AML-193 (cell line): ENCODE measurements at places on chromosomes 11 and 22.
A peak's percentile ranks its signal among the peaks of the same experiment; 100 is the strongest.

DNA sequence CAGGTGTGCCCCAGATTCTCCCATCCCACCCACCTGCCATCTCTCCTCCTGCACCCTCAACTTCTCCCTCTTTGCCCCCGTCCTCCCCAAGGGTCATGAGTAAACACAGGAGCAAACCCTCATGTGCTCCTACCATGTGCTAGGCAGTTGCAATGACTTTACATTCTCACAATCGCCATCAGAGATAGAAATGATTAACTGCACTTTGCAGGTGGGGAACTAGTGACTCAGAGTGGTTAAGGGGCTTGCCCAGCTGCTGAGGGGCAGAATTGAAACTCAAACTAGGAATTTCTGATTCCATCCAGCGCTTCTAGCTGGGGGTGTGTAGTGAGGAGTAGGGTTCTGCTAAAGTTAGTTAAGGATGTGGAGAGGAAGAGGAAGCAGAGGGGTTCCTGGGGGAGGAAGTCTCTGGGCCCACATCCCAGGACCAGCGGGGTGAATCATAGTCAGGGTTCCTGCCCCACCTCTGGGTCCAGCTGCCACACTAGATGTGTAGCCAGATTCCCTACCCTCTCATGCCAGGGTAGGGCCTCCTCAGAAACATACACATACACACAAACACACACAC lies 16.0 kb upstream of the PRG2 start:
- DNase-seq, result peak; percentile 54

DNA sequence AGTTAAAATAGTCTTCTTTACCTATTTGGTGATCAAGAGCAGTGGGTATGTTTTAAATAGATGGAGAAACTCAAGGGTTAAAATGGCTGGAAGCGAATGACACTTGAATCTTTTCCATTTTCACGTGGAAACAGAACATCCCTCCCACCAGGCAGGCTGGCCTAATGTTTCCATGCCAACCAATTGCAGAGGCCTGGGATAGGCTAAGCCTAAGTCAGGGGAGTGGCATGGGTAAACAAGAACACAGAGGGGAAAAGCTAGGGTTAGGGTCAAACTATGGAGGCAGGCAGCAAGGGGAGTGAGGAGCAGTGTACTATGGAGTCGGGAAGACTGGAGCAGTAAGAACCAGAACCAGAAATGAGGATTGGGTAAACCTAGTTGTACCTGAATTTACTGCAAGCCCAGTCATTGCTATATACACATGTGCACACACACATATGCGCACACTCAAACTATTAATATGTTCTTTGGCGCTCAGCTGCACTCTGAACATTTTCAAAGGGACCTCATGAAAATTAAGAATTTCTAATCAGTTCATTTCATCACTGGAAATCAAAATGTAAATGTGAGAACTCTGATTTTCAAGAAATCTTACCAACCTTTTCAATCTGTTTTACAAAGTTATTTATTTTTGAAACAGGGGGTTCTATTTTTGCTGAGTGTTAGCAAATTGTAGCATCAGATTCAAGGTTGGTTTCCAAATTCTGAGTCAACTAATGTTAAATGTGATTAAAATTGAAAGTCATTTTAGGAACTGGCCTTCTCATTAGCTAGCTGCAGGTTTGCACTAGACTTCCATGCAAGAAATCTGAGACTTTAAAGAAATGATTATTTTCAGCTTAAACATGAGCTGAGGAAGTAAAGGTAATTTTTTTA lies 327.0 kb upstream of the CCDC90B start:
- no peak for DNase-seq

GRCh38 chr11:44585421-44585820 lies 20.0 kb downstream of the CD82 start:
- DNase-seq, result no peak

DNA sequence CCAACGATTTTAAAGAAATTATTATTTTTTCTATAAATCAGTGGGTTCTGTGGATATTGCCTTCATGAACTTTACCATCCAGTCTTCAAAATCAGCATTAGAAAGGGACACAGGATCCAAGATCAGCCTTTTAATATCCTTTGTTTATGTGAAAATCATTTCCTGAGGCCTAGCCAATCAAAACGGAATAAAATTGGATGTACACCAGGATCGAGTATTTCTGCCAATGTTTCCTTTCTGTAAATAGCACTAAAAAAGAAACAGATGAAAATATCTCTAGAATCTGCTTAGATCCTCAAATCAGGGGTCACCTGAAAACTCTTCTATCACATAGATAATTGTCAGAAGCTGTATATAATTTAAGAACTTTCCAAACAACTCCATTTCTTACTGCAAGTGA lies 1598.5 kb downstream of the LRRC4C start:
- DNase-seq, result no peak
